ENCODE measurements at places on chromosomes 12 and 14.

DNA sequence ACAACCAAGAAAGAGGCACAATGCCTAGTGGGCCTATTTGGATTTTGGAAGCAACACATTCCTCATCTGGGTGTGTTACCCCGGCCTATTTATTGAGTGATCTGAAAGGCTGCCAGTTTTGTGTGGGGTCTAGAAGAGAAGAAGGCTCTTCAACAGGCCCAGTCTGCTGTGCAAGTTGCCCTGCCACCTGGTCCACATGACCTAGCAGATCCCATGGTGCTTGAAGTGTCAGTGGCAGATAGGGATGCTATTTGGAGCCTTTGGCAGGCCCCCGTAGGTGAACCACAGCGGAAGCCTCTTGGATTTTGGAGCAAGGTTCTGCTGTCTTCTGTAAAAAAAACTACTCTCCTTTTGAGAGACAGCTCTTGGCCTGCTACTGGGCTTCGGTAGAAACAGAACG, 820.1 kb downstream of the TMTC2 start:
- no peak for DNase-seq

DNA sequence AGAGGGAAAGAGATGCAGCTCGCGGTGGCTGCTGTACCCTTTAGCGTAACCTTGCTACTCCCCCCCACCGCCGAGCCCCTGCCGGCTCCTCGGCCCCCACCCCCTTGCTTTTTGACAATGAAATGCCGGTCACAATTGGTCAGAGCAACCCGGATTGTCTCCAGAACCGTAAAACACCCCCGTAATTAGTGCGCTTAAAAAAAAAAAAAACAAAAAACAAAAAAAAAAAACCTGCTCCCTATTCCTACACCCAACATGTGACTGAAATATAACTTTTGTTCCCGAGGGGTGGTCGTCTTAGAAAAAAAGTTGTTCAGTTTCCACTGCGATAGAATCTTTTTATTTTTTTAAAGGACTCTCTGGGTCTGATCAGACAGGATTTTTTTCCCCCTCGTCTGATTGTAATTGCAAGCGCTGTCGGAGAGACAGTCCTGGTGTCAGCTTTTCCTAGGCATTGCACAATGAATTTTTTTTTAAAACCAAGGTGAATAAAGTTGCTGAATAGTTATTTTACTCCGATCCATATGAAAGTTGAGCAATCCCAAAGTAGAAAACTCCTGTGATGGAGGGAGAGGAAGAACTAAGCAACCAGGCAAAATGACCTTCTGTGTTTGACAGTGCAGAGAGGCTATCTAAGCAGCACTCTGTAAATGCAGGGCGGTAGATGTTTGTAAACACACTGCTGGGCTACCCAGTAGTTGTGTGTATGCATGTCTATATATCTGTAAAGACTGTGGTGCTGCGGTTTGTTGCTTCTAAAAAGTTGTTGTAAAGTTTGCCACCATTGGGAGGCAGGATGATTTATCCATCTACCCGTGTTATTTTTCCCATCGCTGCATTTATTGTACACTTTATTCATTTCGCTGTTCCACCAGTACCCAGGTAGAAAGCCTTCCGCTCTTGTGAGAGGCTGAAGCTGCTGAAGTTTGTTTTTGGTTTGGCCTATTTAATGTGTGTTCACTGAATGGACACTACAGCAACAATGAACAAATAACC, 1.1 kb downstream of the ETV6 start:
- DNase-seq: peak; percentile 16

DNA sequence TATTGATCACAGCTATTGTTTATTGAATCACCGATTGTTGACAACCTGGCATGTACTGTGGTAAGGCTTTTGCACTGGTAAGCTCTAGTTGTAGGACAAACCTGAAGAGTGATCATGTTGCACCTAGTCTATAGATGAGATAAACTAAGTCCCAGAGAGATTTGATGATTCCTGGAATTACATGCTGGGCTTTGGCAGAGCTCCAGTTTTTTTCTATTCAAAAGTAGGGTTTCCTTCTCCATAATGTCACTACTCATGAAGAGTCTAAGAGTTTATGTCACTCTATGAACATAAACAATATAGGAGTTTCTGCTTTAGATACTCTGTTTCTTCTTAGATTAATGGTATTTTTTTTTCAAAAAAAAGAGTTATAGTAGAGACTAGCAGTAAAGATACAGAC, 72.0 kb downstream of the BMP4 start:
- no peak for DNase-seq

DNA sequence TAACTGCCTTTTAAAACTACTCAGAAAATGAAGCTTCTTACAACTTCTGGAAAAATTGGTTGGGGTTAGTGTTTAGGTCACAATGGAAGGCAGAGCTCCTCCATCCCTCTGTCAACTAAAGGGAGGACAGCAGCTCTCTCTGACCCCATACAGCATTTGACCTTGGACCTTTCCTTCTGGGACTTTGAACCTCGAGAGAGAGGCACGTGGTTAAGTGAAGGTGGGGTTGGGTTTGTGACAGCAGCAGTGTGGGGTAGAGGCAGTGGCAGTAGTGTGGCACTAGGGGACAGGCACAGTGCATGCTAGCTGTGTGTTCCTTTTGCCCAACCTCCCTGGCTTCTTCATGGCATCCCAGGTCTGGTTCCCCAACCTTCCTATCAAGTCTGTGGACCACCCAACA, 9.4 kb upstream of the C12orf75 start:
- DNase-seq: no peak

DNA sequence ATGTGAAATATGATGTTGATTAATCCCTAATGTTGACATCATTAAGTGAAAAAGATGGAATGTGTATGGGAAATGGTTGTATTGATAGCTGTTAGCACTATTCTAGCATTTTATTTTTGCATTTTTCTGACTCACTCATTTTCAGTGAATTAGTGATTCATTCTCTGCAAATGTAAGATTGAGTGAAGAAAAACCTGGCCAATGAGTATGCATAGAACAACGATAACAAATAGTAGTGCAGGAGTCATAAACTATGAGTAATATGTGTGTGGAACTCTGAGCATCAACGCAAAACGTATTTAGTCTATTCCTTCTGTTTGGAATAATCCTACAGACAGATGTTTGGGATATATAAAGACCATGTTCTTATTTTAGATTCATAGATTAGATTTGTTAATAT, 76.3 kb upstream of the RTL1 start:
- DNase-seq: no peak

- DNase-seq: no peak
These were observed 8.8 kb upstream of the EVL start for GRCh38 chr14:100056431-100056830.

DNA sequence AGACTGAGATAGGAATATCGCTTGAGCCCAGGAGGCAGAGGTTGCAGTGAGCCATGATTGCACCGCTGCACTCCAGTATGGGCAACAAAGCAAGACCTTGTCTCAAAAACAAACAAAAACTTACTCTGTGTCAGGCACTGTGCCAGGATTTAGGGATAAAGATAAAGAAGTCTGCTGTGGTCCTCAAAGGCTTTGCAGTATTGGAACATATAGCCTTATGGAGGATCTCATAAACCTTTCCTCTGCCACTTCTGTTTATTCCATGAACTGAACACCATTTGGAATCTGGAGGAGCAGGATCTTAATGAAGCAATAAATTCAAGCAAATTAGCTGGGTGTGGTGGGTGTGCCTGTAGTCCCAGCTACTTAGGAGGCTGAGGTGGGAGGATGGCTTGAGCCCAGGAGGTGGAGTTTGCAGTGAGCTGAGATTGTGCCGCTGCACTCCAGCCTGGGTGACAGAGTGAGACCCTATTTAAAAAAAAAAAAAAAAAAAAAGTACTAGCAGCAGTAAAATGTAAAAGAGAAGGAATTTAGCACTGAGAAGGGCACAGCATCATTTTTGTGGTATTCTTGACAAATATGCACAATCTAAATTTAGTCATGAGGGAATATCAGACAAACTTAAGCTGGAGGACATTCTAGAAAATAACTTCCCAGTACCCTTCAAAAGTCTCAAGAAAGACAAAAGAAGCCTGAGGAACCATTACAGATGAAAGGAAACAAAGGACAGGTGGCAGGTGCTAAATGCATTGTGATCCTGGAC, 27.1 kb downstream of the BMAL2 start:
- DNase-seq: no peak

GRCh38 chr14:93955850-93956481, 20.4 kb downstream of the ASB2 start:
- no peak for DNase-seq

GRCh38 chr14:31387091-31387490, 33.3 kb downstream of the HEATR5A start:
- no peak for DNase-seq

DNA sequence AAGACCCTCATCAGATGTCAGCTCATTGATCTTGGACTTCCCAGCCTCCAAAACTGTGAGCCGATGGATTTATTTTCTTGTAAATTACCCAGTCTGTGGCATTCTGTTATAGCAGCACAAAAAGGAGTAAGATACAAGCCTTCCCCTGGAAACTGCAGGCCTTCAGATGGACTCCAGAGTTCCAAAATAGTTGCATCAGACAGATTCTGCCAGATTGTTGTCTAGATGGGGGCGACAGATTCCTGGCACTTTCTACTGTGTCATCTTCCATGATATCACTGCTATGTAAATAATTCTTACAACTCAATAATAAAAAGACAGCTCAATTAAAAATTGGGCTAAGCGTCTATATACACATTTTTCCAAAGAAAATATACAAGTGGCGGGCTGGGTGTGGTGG, 17.2 kb upstream of the MARK3 start:
- no peak for DNase-seq

DNA sequence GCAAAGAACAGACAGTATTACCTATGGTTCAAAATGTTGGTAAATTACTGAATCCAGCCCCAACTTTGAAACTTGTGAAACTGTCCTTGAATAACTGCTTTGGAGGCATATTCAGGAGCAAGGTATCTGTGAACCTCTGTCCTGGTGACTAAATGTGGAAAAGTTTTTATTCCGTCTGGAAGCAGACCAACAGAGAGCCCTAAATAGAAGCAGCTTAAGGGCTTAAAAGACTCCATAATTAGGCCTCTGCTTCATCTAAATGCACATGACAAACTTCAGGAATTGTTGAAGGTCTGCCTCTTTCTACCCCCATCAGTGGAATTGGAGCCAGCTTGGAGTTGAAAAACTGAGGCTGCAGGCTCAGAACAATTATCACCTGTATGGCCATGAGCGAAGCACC, 276.5 kb downstream of the KCNH5 start:
- DNase-seq: no peak

- peak; percentile 94 for DNase-seq
These were observed 21.9 kb upstream of the KLC1 start for GRCh38 chr14:103606963-103607668.

GRCh38 chr12:13044906-13045299, 722 bp downstream of the FAM234B start:
- DNase-seq: peak; percentile 40

DNA sequence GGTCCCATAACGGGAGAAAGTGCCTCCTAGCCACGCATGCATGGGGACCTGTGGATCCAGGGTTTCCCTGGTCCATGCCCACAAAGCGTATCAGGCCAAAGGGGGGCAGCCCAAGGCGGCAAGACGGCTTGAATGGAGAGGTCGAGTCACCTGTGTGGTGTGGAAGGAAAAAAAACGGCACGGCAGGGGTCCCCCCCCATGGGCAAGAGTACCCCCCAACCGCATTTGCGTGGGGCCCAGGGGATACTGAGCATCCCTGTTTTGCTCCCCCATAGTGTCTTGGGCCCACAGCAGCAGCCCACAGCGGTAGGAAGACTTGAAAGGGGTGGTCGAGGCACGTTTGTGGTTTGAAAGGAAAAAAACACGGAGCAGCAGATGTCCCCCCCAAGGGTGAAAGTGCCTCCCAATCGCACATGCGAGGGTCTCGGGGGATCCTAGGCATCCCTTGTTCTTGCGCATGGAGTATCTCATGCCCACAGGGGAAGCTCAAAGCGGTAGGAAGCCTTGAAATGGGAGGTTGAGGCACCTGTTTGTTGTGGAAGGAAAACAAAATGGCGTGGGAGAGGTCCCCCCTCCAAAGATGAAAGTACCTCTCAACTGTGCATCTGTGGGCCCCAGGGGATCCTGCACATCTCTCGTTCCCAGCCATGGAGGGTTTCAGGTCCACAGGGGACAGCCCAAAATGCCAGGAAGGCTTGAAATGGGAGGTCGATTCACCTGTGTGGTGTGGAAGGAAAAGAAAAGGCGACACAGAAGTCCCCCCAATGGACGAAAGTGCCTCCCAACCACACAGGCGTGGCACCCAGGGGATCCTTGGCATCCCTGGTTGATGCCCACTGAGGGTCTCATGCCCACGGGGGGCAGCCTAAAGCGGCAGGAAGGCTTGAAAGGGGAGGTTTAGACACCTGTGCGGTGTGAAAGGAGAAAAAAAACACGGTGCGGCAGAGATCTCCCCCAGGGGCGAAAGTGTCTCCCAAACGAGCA, 577.5 kb downstream of the ALG10 start:
- no peak for DNase-seq

GRCh38 chr12:39314547-39314946, 128.4 kb downstream of the KIF21A start:
- DNase-seq: no peak

- peak; percentile 24 for DNase-seq
These were observed 790 bp downstream of the BTG1 start for GRCh38 chr12:92144631-92145480.

DNA sequence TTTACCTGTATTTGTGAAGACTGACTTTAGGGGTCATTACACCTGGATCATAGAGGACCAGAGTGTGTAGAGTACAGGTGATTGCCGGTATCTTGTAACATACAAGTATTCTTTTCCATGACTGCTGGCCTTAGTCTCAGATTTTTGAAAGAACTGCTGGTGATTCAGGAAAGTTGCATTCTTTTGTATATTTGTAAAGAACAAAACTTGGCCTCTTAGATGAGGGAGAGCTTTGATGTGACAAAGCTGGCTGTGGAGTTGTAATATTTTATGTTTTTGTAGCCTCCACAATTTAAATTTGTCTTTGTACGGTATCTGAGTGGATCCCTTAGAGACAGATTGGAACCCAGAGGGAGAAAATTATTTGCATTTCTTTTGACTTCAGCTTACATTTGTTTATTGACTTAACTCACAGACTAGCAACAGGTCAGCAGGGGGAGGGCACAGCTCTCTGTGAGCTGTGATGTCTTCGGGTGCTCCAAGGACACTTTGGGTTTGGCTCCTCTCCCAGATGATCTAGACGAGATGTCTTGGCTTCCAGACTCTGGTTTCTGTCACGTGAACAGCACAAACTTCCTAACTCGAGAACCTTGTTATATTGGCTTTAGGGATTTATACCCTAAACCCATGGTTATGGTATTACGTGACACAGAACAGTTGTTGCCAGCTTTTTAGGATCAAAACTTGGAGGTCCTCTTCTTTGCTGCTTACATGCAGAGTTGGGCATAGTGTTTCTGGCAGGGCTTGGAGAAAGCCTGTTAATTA, 65.9 kb downstream of the DAAM1 start:
- peak; percentile 65 for DNase-seq

DNA sequence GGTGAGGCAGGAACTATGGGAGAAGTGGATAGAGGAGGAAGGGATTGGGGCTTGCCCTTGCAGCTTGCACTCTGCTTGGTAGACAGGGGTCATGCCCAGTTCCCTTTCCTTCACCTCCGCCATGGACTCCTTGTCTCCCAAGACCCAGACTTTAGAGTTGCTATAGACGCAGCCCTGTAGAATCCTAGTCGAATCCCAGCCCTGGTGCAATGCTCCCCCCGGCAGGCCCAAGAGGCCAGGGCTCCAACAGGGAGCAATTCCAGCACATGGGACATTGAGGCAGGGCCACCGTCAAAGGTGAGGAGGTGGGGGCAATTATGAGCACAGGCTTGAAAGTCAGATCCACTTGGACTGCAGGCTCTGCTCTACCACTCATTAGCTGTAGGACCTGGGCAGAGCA, 29.5 kb upstream of the BCDIN3D start:
- DNase-seq: no peak

GRCh38 chr12:47811581-47812484, 7.9 kb downstream of the HDAC7 start:
- peak; percentile 68 for DNase-seq
